ENCODE measurements at places on chromosomes 1 and 21.

DNA sequence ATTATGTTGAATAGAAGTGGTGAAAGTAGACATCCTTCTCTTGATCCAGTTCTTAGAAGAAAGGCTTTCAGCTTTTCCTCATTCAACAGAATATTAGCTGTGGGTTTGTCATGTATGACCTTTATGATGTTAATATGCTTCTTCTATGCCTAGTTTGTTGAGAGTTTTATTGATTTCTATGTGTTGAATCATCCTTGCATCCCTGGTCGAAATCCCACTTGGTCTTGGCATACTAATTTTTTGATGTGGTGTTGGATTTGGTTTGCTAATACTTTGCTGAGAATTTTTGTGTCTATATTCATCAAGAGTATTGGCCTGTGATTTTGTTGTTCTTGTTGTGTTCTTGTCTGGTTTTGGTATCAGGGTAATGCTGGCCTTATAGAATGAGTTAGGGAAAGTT lies 20.9 kb downstream of the CD55 start:
- no peak for DNase-seq

- DNase-seq: no peak
Observed at GRCh38 chr1:23188434-23188884, 19.8 kb upstream of the LUZP1 start.

- no peak for DNase-seq
Observed at GRCh38 chr1:89503690-89504089, 20.9 kb upstream of the LRRC8B start.

DNA sequence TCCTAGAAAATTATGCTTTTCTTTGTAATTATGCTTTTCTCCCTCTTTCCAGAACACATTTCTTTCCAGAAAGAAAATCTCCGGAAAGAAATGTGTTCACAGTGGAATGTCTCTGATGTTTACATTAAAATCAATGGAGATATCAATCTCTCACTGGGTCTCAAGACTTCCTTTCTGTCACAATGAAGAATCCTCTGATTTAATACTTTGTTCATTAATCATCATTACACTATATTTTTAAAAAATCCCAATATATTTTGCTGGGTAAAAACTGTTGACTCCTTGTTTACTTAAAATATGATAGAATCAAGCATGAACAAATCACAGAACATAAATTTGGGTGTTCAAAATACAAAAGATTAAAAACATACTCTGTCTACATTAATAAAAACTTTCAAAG lies 26.3 kb upstream of the TGFBR3 start:
- DNase-seq: no peak

- DNase-seq: no peak
Observed at GRCh38 chr1:44250068-44250781, 37.0 kb downstream of the DMAP1 start.

- no peak for DNase-seq
Observed at GRCh38 chr1:182147136-182147820, 85.8 kb upstream of the ZNF648 start.

GRCh38 chr1:92803140-92803887 lies 18.4 kb upstream of the EVI5 start:
- no peak for DNase-seq

DNA sequence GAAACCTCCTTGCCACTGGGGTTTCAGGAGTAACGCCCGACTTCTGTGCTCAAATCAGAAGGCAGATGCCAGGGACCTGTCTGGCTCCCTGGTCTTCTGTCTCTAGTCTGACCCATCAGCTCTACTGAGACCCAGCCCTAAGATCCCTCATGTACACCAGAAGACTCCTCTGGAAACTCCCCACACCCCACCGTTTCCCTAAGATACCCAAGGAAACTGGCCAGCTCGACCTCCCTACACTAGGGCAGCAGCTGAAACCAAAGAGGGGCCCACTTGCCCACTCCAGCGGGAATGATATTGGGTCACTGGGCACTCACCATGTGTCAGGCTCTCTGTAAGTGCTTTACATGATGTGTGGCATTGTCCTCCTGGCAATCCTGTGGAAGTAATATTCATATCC lies 469 bp upstream of the S100A16 start:
- no peak for DNase-seq

GRCh38 chr1:98221923-98222322 lies 301.1 kb upstream of the DPYD start:
- no peak for DNase-seq

DNA sequence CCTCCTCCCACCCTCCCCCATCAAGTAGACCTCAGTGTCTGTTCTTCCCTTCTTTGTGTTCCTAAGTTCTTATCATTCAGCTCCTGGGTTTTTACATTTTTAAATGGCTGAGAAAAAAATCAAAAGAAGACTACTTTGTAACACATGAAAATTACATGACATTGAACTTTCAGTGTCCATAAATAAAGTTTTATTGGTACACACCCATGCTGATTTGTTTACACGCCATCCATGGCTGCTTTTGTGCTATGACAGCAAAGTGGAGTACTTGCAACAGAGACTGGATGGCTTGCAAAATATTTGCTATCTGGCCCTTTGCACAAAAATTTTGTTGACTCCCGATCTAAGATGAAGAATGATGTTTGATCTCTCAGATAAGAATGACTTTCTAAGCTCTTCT lies 171.4 kb downstream of the PRDM2 start:
- DNase-seq: no peak

GRCh38 chr1:93031711-93032110 lies 47.4 kb upstream of the MTF2 start:
- DNase-seq: no peak

DNA sequence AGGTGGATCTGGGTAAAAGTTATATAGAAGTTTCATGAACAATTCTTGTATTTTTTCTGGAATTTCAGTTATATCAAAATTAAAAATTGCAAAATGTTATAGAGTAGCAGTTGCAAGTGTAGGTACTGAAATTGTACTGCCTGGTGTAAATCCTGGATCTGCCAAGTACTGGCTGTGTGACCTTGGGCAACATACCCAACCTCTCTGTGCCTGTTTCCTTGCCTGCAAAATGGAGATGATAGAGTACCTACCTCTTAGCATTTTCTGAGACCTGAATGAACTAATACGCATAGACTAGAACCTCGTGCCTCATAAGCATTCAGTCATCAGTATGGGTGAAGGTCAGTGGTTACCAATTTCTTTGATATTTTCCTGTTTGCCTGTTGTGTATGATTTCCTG lies 290.0 kb upstream of the KAZN start:
- no peak for DNase-seq

DNA sequence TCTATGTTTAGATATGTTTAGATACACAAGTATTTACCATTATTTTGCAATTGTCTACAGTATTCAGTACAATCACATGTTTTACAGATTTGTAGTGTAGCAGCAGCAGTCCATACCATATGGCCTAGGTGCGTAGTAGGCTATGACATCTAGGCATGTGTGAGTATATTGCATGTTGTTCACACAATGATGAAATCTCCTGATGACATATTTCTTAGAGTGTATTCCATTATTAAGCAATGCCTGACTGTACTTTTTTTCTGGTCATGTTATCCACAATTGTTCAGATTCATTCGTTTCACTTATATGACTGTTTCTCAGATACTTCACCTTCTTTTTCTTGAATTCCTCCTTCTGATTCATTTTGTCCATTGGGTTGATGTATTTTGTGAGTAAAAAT lies 9.9 kb upstream of the BACE2 start:
- no peak for DNase-seq

GRCh38 chr21:21085206-21085605 lies 87.0 kb downstream of the NCAM2 start:
- DNase-seq: no peak

DNA sequence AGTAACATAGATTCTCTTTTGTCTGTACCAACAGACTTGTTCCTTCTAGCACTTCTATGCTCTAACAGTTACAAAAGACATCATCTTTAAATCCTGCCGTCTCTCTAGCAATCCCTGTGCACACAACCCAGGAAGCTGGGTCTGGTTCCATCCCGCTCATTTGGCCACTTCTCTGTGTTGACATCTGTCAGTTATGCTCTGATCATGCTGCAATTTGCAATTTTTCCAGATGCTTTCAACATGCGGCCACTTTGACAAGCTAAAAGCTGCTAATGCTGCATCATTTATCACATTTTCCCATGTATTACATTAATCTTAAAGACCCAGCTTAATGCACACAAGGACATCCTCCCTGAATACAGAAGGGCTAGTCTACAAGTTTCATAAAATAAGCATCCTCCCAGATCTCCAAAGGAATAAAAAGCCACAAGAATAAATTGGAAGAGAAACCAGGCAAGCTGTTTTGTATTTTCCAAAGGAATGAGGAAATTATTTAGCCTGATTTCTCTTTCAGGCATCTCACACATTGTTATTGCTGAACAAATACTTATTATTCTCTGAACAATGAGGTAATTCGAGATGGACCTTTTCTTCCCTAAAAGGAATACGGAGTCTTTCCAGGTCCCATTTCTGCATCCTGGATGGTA lies 19.0 kb upstream of the LRRC52 start:
- no peak for DNase-seq

DNA sequence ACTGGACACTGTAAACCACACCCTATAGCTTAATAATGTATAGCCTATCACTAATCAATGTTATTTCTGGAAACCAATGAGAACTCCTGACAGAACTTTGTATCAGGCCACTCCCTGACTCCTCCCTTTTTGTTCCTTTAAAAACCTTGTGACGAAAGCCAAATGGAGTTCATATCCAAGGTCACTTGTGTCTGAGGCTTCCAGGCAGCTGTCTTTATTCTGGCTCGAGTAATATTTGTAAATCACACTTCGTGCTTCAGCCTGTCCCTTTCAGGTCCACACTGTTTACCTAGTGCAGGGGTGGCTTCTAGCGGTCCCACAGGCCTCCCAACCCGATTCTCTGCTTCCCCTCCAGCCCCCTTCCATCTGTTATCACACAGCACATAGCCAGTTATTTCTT lies 16.2 kb upstream of the CAPN9 start:
- DNase-seq: no peak

DNA sequence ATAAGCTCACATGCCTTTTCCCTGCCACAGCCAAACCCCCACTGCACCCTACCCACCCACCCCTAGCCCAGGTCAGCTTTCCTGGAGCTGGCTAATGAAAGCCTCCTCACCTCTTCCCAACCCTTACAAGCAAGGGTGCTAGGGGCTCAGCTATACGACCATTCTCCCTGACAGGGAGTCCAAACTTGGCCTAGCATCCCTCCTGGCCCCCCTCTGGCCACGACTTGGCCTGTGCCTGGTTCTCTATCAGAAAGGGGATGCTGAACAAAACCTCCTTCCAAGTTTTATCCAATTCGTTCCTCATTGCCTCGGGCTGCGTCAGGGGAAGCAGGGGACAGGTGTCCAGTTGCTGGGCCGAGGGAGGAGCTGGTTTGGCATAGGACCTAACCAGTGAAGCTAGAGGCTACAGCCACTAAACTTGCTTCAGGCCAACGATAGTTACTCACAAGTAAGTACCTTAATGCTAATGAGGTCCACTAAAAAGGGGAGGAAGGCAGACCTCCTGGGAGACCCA lies 8.6 kb downstream of the TMEM81 start:
- no peak for DNase-seq

- no peak for DNase-seq
Observed at GRCh38 chr1:222404710-222405109, 143.2 kb downstream of the HHIPL2 start.

DNA sequence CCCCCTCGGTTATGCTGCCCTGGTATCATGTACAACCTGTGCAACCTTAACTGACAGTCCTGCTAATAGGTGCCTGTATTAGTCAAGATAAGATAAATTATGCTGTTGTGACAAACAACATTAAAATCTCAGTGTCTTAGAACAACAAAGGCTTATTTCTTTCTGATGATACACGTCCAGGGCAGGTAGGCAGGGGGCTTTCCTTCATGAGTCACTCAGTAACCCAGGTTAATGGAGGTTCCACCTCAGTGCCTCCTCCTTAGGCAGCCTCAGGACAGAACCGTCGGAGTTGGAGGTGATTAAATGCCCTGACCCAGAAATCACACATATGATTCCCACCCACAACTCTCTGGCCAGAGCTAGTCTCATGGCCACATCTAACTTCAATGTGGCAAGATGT lies 94.6 kb upstream of the CASZ1 start:
- no peak for DNase-seq

DNA sequence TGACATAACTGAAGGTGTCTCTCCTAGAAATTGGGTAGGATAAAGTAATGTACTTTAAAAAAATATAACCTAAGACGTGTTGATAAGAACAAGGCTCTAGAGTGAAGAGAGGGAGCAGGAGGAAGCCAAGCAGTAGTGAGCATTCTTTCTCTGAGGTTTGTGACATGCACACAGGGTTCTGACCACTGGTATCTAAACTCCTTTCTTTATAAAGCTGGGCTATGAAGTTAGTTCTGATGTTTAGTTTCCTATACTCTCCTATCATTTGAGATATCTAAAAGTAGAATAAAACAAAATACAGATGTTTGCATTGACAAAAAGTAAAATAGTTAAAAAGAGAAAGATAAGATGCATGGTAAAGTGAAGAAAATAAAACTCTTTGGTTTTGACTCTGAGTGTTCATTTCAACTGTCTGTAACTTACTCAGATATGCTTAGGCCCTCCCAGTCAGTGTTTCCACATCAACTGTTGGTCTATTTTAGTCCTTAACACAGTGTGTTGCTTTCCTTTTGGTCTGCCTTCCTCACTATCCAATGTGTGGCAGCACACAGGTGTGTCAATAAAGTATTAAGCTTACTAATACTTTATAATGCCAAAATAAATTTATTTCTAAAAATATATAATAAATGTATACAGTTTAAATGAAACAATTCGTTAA lies 543.5 kb downstream of the PTPRC start:
- DNase-seq: no peak

GRCh38 chr1:110618668-110619067 lies 12.5 kb upstream of the KCNA2 start:
- no peak for DNase-seq

- DNase-seq: no peak
Observed at GRCh38 chr1:99992760-99993467, 23.1 kb downstream of the SLC35A3 start.

- no peak for DNase-seq
Observed at GRCh38 chr1:114024049-114024448, 44.8 kb downstream of the OLFML3 start.

DNA sequence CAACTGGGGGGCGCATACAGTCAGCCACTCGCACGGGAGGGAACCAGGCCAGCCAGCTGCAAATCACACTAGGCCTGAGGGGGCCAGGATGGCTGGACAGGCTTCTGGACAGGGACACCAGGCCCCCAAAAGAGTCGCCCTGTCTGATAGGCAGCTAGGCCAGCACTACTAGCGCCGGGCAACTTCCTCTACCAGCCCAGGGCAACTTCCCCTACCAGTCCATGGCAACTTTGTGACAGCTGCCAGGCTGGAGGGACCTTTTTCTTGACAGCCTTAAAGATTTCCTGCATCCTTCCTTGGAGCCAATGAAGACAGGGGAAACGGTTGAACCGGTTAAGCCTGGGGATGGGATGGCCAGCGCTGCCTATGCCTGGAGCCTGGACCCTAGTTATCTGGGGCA lies 5.1 kb downstream of the IFFO2 start:
- DNase-seq: no peak

Data from activated naive CD4-positive, alpha-beta T cell (primary cell).